ENCODE measurements at places on chromosomes 3 and 15.

DNA sequence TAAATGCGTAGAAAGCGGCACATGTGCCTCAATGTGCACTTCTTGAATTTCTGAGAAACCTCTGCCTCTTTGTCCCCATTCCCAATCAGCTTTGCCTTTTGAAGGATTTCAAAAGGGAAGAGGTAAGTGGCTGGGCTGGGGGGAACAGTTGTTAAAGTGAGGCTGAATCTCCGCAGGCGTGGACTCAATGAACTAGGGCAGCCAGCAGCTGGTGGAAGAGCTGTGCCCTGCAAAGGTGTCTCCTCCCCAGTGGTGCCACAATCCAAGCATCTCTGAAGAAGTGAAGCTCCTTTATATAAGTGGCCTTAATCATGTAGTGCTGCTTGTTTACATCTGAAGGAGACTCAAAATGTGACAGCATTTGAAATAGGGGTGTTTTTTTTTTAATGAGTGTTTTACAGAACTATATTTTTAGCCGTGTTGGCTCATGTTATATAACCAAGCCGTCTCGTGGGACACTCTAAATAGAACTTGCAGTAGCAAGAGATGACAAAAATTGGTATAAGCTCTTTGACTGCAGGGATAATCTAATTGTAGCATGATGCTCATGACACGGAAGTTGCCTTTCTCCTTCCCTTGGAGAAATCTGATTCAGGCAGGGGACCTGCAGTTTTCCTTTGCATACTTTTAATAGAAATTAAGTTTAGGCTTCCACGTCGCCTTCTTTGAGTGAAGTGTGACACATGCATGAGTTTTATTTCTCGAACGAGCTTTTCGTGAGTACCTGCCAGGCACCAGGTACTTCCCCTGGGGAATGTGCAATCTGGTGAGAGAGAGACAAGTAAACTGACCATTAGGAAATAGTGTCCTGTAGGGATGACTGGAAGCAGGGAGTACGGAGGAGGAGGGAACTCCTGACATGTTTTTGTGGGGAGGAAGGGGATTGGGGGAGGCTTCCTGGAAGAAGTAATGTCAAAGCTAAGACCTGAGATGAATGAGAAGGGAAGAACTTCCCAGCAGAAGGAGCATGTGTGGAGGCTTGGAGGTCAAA, 179.7 kb upstream of the BHLHE40 start:
- DNase-seq: no peak

- DNase-seq: no peak
These were observed 10.0 kb downstream of the SEC61A1 start for GRCh38 chr3:128062033-128062745.

DNA sequence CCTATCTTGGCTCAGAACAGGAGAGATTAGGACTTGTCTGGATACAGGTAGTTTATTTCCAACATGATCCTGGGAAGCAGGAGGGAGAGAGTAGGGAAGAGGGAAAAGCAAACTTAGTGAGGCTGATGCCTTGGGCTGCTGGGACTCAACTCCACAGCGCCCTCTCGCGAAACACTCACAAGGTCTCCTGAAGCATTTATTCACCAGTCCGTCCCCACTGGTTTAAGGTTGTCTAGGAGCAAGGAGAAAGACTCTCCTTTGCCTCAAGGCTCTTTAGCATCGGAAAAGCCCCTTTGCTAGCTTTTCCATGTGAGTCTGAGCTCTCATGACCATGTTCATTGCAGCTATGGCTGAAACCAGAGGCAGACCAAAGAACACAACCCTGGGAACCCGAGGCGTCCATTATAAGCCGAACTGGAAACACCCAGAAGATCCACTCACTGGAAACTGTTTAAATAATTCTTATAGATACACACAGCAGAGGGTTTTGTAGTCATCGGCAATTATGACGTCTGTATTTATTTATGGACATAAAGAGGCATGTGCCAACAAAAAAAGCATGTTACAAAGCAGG, 244.5 kb downstream of the CD47 start:
- peak; percentile 12 for DNase-seq

- no peak for DNase-seq
These were observed 52.3 kb downstream of the NCEH1 start for GRCh38 chr3:172658344-172659245.

GRCh38 chr3:4529876-4530588, 36.9 kb downstream of the ITPR1 start:
- DNase-seq: no peak

DNA sequence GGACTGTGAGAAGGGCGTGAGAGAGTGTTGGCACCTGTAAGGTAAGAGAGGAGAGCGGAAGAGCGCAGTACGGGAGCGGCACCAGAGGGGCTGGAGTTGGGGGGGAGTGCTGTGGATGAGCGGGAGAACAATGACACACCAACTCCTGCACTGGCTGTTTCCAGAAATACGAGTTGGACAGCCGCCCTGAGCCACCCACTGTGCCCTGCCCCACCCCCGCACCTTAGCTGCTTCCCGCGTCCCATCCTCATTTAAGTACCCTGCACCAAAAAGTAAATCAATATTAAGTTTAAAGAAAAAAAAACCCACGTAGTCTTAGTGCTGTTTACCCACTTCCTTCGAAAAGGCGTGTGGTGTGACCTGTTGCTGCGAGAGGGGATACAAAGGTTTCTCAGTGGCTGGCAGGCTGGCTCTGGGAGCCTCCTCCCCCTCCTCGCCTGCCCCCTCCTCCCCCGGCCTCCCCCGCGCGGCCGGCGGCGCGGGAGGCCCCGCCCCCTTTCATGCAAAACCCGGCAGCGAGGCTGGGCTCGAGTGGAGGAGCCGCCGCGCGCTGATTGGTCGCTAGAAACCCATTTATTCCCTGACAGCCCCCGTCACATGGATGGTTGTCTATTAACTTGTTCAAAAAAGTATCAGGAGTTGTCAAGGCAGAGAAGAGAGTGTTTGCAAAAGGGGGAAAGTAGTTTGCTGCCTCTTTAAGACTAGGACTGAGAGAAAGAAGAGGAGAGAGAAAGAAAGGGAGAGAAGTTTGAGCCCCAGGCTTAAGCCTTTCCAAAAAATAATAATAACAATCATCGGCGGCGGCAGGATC, at the start of gene SOX2:
Gene SOX2 (plus strand): TSS at position 601 of the 811 bp plus-strand sequence. CDS start 436 bp downstream, outside the sequence.
- DNase-seq: no peak

DNA sequence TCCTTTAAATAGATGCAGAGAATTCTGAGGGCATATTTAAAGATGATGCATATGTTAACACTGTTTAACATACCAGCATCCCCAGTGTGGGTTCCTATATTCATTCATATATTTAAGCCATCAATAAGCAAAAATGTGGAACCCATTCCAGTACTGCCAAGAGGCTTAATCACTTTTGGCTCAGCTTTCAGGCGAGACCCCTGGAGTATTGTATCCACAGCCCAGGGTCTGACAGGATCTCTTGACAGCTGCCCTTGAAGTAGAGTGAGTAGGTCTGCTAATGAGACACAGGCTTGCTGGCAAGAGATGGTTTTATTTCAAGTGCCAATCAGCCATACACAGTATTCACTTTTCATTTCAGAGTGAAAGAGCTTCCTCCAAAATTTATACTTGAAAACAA, 367.3 kb downstream of the OCA2 start:
- DNase-seq: no peak

DNA sequence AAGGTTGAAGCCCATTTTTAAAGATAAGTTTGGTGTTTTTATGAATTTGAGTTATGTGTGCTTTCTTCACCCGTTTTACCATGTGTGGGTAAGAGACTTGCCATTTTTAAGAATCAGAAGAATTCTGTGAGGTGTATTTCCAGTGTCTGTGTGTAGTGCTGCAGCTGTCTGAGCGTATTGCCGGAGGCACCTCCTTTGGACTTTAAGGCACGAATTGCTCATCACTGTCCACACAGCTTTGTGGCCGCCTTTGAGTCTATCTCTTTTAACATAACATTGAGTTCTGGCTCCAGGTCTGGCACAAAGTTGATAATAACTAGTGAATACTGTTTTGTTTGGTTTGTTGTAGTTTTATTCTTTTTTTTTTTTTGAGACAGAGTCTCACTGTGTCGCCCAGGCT, 25.8 kb downstream of the SCG5 start:
- DNase-seq: no peak

DNA sequence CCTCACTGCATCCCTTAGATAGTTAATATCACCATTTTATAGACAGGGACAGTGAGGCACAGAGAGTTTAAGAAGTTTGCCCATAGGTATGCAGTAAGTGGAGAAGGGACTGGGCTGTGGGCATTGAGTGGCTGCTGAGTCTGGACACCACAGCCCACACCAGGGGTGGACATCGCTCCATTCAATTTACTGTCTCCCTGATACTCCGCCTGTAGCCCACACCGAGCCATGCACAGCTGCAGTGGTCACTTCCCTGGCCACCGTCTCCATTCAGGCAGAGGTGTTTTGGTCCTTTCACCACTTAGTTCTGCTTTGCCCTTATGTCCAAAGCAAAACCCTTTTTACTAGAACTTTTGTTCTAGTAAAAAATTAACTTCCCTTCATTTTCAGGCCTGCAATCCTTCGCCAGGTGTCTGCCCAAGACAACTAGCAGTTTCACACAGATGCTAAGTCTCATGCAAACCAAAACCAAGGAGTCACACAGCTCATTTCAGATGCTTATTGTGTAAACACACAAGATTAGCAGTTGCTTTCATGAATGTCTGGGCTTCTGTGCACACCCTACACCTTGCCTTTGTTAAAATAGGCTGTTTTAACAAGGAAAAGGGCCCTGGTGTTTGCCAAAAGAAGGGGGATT, 30.1 kb downstream of the ZNF35 start:
- DNase-seq: no peak

DNA sequence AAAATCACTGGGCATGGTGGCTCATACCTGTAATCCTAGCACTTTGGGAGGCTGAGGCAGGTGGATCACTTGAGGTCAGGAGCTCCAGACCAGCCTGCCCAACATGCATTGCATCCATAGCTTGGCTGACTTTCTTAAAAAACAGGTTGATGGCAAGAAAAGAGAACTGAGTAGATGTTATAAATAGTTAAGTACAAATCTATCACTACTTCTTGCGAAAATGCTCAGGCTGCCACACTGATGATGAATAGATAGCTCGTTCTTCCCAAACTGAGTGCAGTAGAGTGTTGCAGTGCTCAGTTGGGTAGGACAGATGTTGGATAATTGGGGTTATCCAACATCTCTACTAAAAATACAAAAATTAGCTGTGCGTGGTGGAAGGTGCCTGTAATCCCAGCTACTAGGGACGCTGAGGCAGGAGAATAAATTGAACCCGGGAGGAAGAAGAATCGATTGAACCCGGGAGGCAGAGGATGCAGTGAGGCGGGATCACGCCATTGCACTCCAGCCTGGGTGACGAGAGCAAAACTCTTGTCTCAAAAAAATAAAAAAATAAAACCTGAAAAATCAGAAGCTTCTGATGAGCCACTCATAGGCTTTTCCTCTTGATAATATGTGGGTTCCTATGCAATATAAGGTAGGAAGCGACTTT, 1.2 kb downstream of the BTLA start:
- no peak for DNase-seq

DNA sequence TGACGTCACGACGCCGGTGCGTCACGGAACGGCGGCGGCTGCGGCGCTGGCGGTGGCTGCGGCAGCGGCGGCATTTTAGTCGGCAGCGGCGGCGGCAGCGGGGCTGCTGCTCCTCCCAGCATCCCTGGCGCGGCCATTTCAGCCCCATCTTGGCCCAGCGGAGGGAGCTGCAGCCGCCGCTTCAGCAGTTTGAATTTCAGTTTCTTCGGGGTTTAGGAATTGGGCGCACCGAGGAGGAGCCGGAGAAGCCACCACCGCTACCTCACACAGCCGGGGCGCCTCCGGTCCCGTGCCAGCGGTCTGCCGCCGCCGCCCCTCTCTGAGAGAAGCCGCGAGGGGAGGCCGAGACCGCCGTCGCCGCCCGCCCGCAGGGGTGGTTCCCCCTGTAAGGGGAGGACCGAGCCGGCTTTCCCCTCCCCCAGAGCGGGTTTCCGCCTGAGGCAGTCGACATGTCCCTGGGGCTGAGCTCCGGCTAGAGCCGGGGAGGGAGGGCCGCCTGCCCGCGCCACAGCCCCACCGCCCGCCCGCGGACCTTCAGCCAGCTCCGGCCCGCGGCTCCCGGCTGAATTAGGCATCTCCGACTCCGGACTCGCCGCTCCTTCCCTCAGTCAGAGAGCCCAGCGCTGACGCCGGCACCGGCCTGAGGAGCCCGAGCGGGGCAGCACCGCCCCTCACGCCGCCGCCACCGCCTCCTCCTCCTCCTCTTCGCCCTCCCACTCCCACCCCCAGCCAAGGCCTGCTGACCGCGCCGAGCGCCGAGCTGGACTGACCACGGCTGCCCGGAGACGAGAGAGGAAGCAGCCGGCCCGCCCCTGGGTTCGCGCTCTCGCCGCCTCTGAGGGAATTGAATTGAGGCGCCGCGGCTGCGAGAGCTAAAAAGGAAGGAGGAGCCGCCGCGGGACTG, at the start of gene TSC22D2:
Gene TSC22D2 (plus strand): TSS at position 78 of the 904 bp plus-strand sequence. CDS start 1,053 bp downstream, outside the sequence.
- DNase-seq: peak; percentile 97

DNA sequence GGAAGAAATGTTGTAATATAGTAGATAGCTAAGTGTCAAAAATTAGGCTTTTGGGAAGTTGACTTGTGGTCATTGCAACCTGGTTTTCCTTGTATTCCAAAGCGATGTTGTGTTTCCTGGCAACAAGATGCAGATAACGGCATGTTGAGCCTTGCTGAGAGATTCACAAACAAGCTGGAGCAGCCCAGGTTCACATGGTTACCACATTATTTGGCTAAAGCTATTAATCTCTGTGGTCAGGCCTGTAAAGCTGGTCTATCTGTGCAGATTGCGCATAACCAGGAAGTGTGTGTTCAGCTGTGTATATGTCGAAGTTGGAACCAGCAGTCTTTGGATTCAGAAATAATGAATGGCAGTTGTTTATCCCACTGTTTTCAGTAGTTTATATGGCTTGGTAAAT, 6.6 kb downstream of the TIPARP start:
- no peak for DNase-seq

DNA sequence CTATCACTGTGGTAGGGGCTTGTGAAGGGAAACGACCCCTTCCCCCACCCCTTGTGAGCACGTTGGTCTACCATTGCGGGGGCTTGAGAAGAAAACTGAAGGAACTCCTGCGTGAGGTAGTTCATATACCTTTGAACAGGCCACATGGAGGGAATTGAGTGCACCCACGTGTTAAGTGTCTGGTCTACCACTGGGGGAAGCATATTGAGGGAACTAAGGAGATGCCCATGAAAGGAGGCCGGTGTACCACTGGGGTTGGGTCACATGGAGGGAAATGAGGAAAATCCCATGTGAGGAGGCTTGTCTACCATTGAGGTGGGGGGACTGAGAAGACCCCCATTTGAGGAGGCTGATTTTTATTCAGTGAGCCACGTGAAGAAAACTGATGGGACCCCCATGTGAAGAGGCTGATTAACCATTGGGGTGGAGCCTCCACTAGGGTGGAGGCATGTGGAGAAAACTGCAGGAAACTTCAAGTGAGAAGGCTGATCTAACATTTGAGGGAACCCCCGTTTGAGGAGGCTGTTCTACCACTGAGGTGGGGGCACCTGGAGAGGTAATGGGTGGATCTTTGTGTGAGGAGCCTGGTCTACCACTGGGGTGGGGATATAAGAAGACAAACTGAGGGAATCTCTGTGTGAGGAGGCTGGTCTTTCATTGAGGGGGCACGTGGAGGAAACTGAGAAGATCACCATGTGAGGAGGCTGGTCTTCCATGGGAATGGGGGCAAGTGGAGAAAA, 163.2 kb downstream of the FBLN2 start:
- no peak for DNase-seq
